ENCODE measurements at places on chromosomes 4 and X.
A peak's percentile ranks its signal among the peaks of the same experiment; 100 is the strongest.

DNA sequence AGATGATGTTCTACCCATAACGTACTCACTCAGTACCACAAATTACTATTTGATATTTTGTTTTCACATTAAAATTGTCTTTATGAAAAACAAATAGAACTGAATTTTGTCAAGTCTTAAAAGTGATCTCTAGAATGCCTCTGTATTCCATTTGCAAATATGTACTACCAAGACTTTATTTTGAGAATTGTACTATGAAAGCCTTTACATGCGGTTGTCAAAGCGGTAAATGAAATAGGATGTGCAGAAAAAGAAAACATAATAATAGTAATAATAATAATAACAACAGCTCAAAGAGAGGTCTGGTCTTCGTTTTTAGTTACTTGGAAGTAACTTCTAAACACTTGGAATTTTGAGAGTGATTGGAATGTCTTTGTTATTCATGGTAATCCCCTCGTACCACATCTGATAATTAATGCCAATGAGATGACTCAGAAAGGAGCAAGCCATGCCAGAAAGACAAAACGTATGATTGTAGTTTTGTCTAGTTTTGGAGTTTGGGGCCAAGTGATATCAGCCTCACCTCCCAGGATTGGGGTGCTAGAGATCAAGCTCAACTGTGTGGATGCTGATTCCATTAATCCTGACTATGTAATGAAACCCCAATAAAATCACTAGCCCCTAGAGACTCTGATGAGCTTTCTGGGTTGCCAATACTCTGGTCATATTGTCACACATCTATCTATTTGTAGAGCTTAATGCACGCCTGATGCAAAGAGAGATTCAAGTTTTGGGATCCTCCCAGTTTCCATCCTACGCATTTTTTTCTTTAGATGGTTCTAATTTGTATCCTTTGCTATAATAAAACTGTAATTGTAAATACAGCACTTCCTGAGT is 20.2 kb upstream of the CTSO start:
- no peak for DNase-seq

DNA sequence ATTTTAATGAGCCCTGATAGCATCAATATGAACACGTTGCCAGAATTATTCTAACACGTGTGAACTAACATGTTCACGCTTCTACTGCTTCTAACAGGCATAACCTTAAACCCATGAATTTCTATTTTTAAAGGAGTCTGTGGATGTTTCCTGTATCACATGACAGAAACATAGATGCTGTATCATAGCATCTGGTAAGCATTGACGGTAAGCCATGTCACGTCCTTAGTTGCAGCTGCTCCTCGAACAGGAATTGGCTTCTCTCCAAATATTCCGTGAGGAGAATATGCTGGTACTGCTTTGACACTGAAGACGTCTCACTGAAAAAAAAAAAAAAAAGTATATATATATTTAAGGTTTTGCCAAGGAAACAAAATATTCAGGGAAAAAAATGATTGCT is 105.1 kb upstream of the MXRA5 start:
- peak; percentile 40 for DNase-seq

GRCh38 chrX:117301086-117301485 is 815.5 kb downstream of the KLHL13 start:
- DNase-seq: no peak

DNA sequence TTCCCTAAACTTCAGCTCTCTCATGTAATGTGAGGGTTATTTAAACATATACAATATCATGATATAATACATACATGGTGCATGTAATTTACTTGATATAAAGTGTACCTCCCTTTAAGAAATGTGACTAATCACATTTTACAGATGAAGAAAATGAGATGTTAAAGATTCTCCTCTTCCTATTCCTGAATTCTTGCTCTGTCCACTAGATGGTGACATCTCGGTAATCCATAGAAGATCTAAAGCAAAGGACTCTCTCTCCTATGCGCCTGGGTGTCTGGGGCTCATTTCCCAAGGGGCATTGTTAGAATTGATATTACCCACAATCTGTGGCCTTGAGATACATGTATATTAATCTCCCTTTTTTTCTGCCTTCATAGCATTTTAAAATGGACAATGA is 804.9 kb downstream of the RAB28 start:
- DNase-seq: no peak

DNA sequence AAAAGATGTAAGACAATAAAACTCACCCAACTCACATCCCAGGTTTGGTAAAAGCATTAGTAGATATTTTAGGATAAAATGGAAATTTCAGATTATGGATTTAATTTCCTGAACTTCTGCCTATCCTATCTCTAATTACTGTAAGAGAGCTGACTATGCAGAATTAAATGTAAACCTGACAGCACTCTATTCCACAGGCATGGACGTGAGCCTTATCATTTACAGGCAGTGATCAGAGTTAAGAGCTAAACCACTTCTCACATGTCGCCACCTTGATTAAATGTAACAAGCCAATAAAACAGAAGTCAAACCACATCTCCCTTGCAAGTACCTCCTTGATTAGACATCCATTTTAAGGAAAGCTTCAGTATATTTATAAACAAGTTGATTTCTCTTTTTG is 97.5 kb upstream of the CBR4 start:
- DNase-seq: no peak

GRCh38 chrX:40174001-40174853 is 76.5 kb upstream of the BCOR start:
- DNase-seq: no peak

All from NCI-H524 treated with DMSO at 0.1 percent for 48 hours (cell line).